Calu3 (cell line): ENCODE measurements at places on chromosomes 4 and X.

DNA sequence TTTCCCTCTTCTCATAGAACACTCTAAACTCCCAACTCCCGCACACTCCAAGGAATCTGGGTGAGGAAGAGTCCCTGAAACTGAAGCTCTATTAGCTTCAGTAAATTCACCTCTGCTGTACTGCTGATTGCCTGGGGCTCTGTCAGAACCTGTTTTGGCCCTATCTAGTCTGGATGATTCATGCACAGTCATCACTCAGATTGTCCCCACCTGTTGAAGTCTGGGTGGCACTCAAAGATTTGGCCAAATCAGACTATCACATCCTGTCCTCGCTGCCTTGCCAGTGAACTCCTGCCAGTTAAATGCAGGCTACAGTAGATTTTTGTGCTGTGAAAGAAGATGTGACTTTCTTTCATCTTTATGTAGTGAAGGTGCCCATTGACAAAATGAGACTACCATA lies 63.5 kb upstream of the EMCN start:
- DNase-seq: no peak

GRCh38 chr4:40857956-40858355 lies 108.2 kb downstream of the NSUN7 start:
- DNase-seq: no peak

- no peak for DNase-seq
Measured at GRCh38 chrX:22220941-22221340, 51.8 kb upstream of the CBLL2 start.

GRCh38 chr4:90476019-90476418 lies 348.8 kb downstream of the CCSER1 start:
- DNase-seq: no peak

- no peak for DNase-seq
Measured at GRCh38 chrX:109952985-109953905, 49.7 kb upstream of the TMEM164 start.

DNA sequence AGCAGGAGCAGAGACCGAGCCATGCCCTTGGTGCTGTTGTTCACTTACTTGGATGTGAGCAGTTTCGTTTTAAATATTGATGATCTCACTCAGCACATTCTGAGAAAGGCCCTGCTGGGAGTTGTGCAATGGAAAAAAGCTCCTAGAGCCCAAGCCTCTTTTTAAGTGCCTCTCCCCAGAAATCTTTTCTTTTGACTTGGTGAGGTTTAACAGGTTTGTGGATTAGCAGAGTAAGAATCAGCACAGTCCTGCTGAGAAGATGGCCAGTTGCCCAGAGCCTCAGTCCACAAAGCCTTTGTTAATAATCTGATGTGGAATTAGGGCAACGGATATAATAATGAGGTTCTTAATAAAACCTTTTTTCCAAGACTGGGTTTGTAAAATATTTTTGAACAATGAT lies 157.5 kb upstream of the ATP6AP2 start:
- no peak for DNase-seq

DNA sequence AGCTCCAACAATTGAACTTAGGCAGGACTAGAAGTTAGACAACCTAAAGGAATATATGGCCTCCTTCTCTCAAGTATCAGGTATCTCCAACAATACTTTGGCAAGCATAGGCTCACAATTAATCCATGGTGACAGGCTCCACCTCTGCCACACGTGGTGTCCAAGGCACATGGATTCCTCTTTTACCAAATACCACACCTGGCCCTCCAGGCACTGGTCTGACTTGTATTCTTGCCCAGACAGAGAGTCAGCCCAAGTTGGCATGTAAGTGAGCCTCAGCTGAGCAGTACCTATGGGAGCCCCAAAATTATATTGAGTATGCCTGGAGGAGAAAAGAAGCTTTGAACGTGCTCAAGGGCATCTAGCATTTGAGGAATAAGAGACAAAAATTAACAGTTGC lies 19.6 kb downstream of the SRPX2 start:
- no peak for DNase-seq

DNA sequence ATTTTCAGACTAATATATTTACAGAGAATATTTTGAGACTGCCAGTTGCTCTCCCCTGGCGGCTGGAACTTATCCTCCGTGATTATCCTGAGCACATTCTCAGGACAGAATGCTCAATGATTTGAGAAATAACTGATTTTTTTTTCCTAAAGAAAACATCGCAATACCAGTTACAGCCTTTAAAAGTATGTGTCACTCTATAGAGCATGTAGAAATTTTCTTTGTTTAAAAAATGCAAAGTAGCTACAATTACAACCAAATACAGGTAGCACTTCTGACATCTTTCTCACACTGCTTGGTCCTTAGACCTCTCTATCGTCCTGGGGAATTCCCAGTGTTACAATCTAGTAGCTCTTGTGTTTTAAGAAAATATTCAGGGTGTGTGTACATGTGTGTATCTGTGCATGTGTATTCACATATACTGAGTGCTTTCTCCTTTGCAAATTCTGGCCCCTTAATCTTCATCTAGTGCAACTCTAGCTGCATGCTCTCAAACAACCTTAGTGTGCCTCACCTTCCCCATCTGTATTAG lies 13.8 kb downstream of the APBB2 start:
- DNase-seq: no peak

- no peak for DNase-seq
Measured at GRCh38 chr4:150126864-150127203, 48.6 kb downstream of the DCLK2 start.

DNA sequence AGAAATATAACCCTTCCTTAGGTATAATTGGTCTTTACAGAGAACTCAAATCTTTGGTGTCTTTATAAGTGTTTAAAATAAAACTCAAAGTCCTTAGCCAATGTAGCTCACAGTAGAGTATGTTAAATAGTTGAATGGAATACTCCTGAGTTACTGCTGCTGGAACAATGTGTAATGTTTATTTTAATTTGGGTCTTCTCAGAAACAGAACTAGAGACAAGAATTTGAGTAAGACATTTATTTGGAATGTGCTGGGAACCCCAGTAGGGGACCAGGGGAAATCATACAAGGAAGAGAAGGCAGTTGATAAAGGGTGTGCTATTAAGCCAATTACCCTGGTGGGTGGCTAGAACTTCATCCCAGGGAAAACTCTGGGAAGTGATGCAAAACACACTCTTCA lies 240.4 kb upstream of the LDB2 start:
- no peak for DNase-seq

- no peak for DNase-seq
Measured at GRCh38 chrX:143669395-143669794, 33.5 kb upstream of the SLITRK4 start.

DNA sequence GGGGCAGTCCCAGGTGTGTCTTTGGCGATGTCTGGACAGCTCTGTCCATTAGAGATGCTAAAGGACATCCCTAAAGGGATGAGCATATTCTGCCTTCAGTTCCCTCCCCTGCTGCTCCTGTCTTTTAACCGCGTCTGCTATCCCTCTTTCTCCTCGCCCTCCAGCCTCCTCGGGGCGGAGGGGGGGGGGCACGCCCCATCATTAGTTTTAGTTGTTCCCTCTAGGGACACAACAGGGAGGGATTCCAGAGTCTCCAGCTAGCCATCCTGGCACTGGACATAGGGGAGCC lies 1.1 kb downstream of the MSL3 start:
- no peak for DNase-seq

DNA sequence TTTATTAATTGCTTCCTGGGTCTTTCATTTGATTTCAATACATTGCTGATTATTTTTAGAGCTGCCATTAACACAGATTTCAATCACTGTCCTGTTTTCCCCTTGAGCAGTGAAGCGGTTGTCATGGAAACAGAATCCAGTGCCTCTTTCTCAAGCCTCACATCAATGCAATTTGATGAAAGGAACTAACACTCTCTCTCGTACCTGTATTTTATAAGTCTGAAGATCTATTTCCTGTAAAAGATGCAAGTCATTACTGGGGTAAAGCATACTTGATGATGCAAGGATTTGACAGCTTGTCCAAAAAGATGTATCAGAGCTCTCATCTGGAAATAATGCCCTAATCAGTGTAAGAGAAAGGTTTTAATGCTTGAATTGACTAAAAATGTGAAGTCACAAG lies 17.9 kb upstream of the GASK1B start:
- no peak for DNase-seq

GRCh38 chr4:143202824-143203223 lies 18.1 kb downstream of the USP38 start:
- DNase-seq: no peak

DNA sequence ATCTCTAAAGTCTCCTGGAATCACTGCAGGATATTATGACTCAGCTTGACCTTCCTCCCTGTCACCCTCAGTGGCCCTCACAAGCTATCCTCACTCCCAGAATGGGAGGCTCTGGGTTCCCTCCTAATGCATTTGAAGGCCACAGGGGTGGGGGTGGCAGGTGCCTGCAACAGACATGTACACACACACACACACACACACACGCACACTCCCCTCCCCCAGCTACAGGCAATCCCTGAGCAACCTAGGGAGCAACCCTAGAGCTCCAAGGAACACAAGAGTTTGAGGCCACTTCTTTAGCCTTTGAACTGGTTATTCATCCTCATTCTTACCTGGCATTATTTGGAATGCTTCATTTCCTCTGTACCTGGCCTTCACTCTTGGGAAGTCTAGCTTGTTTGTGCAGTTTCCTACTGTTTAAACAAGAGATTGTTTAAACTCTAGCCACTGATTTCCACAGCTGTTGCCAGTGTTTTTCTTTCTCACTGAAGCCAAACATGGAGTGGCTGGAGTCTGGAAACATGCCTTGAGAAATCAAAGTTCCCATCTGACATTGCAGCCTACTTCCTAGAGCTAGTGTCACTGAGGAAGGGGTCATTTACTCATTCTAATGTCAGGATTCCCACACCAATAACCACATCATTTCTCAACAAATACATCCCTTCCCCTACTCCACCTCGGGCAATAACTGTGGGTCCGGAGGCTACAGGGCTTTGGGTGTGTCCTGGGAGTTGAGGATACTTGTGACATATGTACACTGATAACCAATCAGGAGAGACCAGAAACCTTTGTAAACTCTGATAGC lies 37.7 kb downstream of the MAOA start:
- DNase-seq: no peak

DNA sequence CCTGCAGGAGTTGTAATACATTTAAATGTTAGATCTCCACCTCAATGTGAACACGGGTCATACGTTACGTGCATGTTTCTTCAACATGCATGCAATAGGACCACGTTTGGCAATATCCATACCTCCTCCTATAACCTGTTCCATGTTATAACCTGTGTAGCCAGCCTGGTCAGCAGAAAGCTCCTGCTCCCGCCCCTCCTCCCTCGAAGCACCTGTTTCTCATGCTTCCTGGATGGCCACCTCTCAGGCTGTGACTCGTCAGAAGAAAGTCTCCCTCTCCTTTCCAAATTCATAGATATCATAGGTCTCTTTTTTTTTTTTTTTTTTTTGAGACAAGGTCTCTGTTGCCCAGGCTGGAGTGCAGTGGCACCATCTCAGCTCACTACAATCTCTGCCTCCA lies 96.5 kb downstream of the HMX1 start:
- no peak for DNase-seq

DNA sequence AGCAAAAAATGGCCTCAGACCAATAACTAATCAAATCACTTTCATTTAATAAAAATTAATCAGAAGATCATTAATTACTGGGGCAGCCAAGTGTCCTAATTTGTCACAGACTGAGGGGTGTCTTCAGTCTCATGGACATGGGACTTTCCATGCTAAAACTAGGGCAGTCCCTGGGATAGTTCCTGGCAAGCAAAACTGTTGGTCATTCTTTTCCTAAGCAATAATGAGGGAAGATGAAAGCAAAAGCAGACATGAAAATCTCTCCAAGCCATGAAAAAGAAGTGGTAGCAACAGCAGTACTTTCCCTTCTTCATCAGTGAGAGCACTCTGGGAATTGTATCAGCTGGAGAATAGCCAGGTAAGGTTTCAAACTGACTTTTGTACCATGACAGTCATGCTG lies 3.7 kb upstream of the ANTXR2 start:
- DNase-seq: no peak

DNA sequence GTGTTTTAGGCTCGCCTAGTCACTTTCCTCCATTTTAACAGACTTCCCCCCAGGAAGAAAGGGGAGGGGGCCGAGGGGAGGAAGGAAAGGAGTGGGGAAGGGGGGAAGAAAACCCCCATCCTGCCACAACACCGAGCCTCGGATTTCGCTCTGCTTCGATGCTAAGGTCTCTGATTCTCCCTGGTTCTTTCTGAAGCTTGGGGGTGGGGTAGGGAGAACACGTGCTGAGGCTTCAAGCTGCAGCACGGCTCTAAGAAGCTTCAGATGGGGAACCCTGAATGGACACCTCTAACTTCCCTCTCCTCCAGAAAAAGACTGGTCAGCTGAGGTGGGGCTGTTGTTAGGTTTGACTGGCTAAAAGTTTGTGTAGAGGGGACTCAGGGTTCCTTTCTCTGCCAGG lies 61.8 kb downstream of the RHOH start:
- DNase-seq: no peak

DNA sequence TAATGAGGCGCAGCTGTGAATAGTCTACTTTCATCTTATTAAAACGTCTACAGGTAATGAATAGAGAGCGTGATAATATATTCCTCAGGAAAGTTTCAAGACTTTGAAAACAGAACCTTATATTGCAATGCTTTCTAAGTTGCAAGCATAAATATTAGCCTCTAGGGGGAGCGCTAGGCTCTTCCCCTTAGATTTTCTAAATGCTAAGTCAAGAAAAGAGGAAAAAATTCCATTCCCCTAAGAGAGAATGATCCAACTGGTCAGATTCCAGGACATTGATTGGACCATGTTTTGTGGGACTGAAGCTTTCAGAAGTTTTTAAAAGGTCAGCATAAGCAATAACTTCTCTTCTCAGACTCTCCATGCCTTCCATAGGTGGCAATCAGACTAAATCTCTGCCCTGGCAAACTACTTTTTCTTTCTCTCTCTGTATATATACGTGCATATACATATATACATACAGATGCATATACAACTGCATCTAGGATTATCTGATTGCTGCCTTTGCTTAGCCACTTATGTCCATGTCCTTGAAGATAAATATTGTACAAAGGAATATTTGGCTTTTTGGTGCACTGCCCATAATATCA lies 492.9 kb downstream of the INPP4B start:
- DNase-seq: no peak

DNA sequence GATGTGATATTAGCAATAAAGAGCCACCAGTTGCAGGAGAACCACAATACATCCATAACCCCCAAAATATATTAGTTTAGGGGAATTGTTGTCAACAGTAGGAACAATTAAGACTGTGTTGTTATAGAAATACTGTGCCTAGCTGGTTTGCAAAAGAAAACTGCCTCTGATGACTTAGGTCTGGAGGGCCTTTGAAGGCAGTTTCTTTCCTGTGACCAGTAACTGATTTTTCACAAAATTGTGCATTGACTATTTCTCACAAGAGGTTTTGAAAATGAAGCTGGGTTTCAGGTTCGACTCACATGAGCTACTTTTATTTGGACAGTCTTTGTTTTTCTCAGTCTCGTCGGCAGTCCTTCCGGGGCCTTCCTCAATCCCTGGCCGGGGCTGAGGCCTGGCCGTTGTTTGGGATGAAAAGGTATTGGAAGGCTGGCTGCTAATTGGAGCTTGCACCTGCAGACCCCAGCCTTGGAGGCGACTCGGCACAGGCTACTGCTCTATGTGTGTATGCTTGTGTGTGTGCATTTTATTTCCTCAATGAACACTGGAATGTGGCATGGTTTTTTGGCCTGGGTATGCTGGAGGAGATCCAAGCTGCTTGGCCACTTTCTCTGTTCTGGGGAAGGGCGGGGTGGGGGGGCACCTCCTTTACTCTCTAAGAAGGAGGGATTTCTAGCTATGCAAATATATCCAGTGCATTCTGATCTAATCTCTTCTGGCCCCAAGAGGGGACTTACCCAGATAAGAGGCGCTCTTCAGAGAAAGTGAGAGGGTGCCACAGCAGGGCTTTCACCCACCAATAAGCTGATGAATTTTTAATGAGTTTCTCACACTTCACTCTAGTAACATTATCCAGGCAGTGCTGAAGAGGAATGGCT lies 49.5 kb upstream of the LNX1 start:
- peak; percentile 8 for DNase-seq
